Stimulated activated CD4-positive, alpha-beta T cell treated with anti-CD3 and anti-CD28 coated beads, TNF-alpha, amount 100 ng/mL, for 24 hours (primary cell): ENCODE measurements at places on chromosomes 7 and 10.

GRCh38 chr10:69056536-69057260, 31.2 kb upstream of the SRGN start:
- DNase-seq, result no peak

DNA sequence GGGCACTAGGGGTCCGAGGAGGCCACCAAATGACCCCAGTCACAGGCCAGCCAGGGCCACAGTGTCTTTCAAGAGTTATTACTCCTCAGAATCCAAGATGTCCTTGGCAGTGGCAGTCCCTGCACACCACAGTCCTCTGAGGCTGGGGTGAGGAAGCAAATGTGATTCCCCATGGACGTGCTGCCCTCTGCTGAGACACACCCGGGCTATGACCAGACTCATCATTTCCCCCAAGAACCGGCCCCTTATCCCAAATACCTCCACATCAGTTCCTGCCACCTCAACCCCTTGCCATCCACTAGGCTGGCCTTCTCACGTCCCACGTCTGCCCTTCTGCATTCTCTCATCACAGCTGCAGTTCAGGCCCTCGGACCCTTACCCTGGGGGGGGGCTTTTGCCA, 5.0 kb downstream of the PRKAG2 start:
- DNase-seq, result no peak

- DNase-seq, result no peak
Observed at GRCh38 chr7:153530441-153530840, 521.8 kb upstream of the DPP6 start.

DNA sequence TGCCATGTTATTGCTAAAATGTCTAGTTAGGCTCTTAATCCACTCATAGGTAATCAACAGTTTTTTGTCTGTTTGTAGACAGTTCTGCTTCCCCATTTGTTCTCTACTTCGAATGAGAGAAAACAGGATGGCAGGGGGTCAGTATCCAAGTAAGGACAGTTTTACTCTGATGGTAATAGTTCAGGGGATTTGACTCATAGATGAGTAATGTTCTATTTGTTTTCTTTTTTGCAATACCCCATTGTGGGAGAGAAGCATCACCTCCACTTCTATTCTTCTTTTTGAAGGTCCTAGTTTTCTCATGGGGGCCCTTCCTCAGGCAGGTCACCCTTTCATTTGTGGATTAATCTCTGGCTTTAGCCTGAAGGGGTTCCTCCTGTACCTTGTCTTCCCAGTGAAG, 13.9 kb downstream of the PCLO start:
- DNase-seq, result no peak

DNA sequence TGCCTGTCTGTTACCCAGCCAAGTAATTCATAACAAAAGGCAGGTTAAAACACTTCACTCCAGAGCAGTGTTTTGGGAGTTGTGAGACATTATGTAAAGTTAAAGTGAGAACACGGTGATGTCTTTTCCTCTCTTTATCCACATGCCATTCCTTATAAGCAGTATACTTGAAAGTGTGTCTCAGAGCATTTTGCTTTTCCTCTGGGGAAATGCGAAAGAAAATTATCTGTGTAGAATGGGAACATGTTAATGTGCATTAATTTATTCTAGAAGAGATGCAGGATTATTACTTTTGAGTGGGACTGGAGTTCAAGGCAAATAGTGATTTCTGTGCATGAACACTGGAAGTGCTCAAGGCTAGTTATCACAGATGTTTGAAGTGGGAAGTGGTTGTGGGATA, 170.4 kb downstream of the PLXDC2 start:
- DNase-seq, result no peak

DNA sequence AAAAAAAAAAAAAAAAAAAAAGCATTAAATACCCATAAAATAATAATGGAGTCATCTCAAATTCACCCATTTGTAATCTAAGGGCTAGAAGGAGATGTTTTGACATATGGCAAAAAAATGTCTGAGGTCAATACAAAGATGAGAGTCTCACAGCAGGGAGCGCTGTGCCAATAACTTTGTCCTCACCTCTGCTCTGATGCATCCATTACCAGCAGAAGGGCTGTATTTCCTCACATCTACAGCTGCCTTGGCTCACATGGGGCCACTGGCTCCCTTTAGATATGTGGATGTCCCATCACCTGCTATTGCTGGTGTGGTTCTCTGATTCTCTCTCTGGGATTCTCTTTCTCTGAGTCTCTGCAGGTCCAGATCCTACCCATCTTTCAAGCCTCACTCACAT, 90.3 kb upstream of the FAM133B start:
- DNase-seq, result no peak

- peak; percentile 41 for DNase-seq
Observed at GRCh38 chr7:107167483-107168232, 1.1 kb upstream of the HBP1 start.

GRCh38 chr10:9010093-9010492, 955.6 kb downstream of the GATA3 start:
- DNase-seq, result no peak

DNA sequence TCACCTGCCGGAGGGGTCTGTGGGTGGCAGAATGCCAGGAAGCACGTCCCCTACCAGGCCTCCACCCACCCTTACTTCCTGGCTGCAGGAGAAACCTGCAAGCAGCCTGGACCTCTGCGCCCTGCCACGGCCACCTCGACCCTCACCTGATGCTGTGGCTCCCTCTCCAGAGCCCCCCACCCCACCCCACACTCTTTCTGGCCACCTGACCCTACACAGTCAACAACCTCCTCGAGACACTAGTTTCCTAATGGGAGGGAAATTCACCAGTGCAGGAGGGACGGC, 91.3 kb downstream of the PRKAG2 start:
- DNase-seq, result no peak

GRCh38 chr10:2951235-2951835, 116.0 kb upstream of the PFKP start:
- DNase-seq, result no peak

DNA sequence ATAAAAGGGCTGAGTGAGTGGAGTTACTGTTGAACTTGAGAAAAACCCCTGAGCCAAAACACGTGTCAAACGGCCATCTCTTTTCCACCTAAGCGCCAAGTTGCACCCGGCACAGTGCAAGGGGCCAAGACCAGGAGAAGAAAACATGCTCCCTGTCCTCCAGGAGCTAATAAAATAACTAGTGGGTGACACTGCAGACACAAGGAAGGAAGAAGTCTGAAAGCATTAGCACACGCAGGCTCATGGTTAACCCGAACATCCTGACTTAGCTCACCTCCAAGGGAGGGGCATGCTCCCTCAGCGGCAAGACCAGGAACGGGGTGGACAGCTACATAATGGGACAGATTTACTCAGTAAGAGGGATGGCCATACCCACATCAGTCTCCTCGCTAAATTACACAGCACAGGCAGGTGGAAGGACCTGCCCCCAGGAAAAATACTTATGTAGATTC, 65.0 kb downstream of the PIP4K2A start:
- DNase-seq, result peak; percentile 33

DNA sequence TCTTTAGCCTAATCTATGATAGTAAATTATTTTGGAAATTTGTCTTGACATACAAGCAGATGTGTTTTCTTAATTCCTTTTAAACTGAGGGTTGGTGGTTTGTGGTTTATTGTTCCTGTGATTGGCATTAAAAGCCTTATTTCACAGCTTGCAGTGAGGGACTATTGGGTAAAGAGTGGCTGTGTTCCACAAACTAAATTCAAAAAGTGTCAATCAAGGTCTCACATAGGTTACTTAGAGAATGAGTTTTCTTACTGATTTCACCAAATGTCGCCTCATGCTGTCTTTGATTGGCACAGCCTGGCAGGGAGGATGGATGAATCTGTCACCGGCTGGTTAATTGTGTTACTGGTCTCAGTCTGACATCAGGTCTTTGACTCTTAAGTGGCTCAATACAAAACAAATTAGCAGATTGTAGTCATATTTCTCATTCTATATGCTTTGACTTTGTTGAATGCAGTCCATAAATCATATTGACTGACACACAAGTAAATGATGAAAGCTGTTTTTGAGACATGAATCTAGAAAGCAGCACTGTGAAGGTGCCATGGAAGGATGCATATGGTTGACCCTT, 66.8 kb upstream of the CYP26C1 start:
- DNase-seq, result no peak

DNA sequence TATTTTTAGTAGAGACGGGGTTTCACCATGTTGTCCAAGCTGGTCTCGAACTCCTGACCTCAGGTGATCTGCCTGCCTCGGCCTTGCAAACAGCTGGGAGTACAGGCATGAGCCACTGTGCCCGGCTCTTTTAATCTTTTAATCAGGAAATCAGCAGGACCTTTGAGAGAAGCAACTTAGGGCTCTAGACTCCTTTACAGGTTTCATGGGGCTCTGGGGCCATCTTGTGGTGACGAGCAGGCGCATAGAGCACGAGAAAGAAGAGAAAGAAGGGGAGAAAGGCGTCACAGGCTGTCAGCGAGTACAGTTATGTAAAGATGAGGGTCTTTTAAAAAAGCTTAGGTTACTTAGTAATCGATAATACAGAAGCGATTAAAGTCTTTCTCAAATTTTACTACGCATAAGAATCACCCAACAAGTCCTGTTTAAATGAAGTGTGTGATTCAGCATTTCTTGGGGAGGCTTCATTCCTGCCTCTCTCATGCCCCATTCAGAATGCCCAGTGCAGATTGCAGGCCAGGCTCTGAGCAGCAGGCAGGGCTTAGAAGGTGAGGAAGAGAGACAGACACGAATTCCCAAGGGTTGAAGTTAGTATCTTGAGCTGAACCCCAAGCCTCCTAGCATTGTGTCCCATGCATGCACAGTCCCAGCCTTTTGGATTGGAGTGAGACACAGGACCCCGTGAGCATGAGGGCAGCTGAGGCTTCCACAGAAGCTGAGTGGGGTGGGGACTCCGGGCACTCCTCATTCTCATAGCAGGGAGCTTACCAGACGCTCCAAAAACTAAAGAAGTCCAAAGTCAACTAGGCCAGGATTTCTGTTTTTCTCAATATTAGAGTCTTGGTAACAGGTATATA, 23.6 kb upstream of the PFKP start:
- DNase-seq, result peak; percentile 41

GRCh38 chr10:112295853-112296830, 12.9 kb downstream of the TECTB start:
- no peak for DNase-seq
